G401 (cell line): ENCODE measurements at places on chromosomes 5 and 9. TPM values are rescaled to one million over a fixed set of nuclear protein-coding genes. Genes with fewer than 3 reads are reported as not detected.
A peak's percentile ranks its signal among the peaks of the same experiment; 100 is the strongest.

- DNase-seq, result no peak
Measured at GRCh38 chr5:9362600-9362999, 183.3 kb downstream of the SEMA5A start.

DNA sequence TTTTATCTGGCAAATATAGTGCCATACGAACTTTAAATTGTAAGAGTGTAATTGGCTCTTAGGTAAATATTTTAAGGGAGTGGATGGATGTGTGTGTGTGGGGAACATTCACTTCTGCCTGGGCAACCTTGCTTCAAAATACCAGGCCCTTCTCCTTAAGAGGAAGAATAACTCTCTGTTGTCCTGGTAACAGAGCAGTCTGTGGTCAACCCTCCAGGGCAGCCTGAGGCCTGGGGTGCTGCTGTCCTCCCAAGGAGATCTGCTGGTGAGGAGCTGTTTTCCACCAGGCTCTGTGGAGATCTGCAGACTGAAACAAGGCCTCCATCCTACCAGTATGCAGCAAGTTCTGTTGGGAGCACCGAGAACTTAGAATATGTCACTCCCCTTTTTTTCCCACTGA is 325.2 kb downstream of the PSAT1 start:
- no peak for DNase-seq

DNA sequence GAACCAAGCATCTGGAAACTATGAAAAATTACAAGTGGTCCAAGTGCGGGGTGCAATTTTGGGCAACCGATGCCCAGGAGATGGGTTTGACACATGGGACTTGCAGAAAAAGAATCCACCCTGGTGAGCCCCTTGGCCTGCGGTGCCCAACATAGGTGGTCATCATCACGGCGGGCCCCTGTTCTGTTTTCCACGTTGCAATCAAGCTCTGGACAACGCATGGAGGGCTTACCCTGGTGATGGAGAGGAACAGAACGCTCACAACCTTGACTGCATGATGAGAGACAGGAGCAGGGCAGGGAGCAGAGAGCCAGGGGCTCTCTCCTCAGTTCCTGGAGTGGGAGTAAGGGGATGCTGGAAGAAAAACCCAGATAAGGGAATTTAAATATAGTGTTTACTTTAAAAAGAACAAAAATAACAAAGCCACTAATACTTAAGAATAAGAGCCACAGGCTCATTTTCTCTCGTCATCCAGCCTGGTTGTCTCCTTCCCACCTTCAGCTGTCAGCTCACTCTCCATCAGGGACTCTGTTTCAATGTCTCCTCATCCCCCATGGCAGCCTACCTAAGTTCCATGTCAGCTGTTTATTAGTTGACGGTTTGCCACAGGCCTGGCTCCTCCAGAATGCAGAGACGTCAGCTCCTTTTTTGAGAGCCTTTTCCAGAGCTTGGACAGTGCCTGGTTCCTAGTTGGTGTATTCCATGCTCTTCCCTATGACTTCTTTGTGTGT is 172.1 kb downstream of the GADD45G start:
- no peak for DNase-seq

- no peak for DNase-seq
Measured at GRCh38 chr9:25449503-25449902, 228.7 kb downstream of the TUSC1 start.

Gene IGIP
- total RNA-seq, result 0.24 and 0.68 TPM in 2 replicates

GRCh38 chr9:131818089-131818488 is 78.2 kb upstream of the RAPGEF1 start:
- DNase-seq, result no peak

- DNase-seq, result no peak
Measured at GRCh38 chr9:78207319-78207718, 28.6 kb upstream of the CEP78 start.

Gene PCDHA5
- total RNA-seq, result under 0.01 and 0.31 TPM in 2 replicates

GRCh38 chr9:136237486-136238341 is 7.9 kb downstream of the QSOX2 start:
- no peak for DNase-seq

GRCh38 chr5:11385901-11386293 is 518.3 kb downstream of the CTNND2 start:
- DNase-seq, result peak; percentile 52

- no peak for DNase-seq
Measured at GRCh38 chr5:133370036-133370831, 242.1 kb downstream of the FSTL4 start.

Gene IL31RA
- total RNA-seq, result not detected in 2 replicates

GRCh38 chr5:8827696-8828095 is 718.2 kb downstream of the SEMA5A start:
- DNase-seq, result no peak

Gene SETD9
- total RNA-seq, result 16.0 and 43.8 TPM in 2 replicates

DNA sequence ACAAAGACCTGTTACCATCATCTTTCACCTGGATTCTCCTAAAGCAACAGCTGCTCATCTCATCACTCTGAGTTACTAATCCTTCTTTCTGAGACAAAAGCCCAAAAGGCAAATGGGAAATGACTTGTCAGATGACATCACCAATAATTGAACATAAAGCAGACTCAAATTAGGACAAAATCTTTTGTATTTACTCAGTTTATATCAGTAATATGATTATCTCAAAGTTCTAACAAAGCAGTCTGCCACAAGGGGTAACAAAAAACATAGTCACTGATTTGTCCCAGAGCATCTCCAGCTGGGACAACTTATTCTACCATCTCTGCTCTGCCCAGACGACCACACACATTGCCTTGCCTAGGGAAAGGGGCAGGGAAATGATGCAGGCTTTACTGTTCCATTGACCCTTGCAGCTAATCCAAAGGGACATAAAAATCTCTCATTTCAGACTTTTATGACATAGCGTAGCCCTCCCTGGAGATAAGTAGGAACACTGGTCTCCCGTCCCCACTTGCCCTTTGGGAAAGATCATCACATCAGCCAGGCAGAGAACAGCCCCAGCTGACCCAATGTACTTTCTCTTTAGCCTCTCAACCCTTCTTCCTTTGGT is 249.5 kb upstream of the PTGER4 start:
- DNase-seq, result no peak

Gene YTHDC2
- 10.0 and 11.6 TPM in 2 replicates for total RNA-seq

DNA sequence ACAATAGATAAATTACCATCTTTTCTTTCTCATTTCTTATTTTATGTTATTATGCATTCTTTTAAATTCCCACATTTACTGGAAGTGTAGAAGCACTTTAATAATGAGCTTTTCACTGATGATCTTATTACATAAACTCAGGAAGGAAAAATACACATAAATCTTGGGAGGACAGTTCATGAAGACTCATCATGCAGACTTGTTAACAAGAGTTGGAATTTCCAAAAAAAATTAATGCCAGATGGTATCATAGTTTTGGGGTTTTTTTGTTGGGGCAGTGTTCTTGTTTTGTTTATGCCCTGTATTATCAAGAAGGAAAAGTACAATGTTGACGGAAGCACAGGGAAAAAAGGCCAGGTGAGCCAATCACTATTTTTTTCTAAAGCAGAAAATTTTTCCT is 35.1 kb downstream of the CEMIP2 start:
- no peak for DNase-seq

DNA sequence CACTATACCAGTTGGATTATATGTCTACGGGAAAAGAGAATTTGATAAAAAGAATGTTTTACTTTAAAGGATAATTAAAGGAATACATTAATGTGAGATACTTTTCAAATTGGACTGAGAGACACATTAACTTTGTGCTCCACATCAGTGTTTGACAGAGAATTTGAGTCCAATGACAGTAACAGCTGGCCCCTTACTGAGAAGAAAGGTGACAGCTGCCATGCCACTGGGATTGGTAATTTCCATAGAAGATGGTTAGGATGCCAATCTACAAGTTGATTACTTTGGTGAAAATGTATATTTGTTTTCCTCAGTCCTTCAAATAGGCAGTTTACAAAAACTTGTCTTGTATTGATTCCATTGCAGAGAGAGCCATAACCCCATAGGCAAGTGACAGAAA is 578.4 kb downstream of the SLCO4C1 start:
- no peak for DNase-seq

Gene BAAT
- not detected in 2 replicates for total RNA-seq

GRCh38 chr9:18060269-18060934 is 413.6 kb upstream of the ADAMTSL1 start:
- DNase-seq, result no peak

Gene ADAMTSL1
- total RNA-seq, result not detected in 2 replicates

Gene IFNA21
- total RNA-seq, result not detected in 2 replicates

Gene CER1
- total RNA-seq, result not detected in 2 replicates

Gene DENND1A
- total RNA-seq, result 22.2 and 45.3 TPM in 2 replicates
